Activated B cell treated with CpG ODN at 0.5 μM for 24 hours (primary cell): ENCODE measurements at places on chromosomes 16 and 17. TPM values are rescaled to one million over a fixed set of nuclear protein-coding genes. Genes with fewer than 3 reads are reported as not detected.

DNA sequence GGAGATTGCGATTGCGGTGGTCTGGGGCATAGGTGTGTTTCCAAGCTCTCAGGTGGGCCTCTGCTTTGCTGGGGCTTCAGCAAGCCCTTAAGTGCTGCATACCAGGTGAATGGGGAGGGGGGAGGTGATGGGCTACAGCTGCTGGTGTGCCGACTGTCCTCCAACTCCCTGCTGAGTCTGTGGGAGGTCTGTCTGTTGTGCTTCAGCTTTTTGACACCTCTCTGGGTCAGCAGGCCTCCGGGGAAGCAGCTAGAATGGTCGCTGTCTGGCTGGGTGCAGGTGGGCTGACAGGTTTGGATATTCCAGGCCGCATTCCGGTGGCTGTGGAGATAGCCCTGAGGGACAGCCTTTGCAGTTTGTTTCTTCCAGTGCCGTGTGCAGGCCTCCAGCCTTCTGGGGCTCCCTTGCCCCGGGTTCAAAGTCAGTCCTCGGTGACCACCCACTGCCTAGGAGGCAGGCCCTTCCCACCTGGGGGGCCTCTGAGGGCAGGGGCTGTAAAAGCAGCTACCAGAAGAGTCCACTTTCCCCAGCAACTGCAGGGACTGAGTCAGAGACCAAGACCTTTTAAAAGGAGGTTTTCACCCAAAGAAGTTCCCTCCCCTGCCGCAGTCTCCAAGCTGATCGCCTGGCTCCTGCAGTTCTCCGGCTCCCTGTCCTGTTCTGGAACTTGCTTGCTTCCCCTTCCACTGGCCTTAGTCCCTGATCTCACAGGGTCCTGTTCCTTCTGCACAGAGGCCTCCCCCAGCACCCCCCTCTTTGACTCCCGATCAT lies 2.0 kb upstream of the TTYH2 start:
- no peak for DNase-seq

GRCh38 chr17:78133971-78134898 lies 3.7 kb downstream of the TMC8 start:
- DNase-seq, result peak; percentile 59

DNA sequence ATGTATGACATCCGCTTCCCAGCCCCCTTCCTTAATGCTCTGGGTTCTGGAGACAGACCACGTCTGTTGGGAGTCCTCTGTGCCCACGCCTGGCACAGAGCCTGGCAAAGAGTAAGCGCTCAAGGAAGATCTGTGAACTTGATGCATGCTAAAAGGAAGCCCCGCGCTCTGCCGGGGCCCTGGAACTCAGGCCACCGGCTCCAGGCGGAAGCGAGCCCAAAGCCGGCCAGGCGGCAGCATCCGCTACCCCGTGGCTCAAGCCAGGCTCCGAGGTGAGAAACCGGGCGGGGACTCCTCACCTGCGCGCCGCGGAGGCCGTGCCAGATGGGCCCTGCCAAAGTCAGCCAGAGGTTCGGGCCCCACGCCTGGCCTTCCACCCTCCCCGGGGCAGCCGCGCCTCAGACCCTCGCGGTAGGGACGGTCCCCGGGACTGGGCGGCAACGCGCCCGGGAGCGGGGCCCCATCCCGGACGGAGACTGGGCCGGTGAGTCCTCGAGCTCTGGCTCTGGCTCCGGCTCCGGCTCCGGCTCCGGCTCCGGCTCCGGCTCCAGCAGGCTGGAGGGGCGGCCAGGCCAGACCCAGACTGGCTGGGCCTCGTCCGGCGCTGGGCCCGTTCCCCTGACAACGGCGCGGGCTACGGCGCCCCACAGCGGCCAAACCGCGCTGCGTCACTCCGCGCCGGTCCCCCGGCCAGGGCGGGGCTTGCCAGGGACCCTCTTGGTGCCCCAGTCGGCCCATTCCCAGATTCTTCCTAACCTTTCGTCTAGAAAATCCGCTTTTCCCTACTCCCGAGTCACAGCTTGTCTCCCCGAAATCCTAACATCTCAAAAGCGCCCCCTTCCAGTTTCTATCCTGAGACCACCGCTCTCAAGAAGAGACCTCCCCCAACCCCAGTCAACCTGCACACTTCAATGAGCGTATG lies at the start of gene ZDHHC1:
Gene ZDHHC1, minus strand, starts transcription at position 606 of the 922 bp plus-strand sequence. CDS start 8,702 bp downstream, outside the sequence.
- peak; percentile 73 for DNase-seq

DNA sequence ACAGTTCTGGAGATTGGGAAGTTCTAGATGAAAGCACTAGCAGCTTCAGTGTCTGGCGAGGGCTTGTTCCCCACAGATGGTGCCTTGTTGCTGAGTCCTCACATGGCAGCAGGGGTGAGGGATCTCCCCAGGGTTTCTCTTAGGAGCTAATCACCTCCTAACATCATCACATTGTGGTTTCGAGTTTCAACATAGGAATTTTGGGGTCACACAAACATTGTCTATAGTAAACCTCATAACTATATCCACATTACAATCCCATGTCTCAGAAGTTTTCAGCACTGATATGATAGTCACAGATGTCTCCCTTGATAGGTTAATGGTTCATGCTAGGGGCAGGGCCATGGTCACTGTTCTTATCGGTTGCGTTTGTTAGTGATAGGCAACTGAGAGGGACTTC lies 13.8 kb downstream of the CLUAP1 start:
- DNase-seq, result no peak

- DNase-seq, result no peak
Measured at GRCh38 chr17:60641126-60641525, 36.5 kb upstream of the BCAS3 start.

GRCh38 chr17:67107171-67107570 lies 62.8 kb downstream of the CACNG1 start:
- no peak for DNase-seq

- DNase-seq, result no peak
Measured at GRCh38 chr16:57643910-57644309, 15.5 kb downstream of the ADGRG1 start.

DNA sequence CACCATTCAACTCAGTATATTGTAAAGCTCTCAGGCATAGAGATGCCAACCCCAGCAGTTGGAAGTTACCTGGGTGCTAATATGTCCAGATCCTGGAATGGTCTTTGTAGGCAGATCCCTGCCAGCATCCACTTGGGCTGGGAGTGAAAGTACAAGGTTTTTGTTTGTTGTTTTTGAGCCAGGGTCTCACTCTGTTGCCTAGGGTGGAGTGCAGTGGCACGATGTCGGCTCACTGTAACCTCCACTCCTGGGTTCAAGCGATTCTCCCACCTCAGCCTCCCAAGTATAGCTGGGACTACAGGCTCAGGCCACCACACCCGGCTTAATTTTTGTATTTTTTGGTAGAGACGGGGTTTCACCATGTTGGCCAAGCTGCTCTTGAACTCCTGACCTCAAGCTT lies 177.6 kb downstream of the IRF8 start:
- DNase-seq, result no peak

OR1F1 gene
- total RNA-seq, result not detected in 2 replicates

- DNase-seq, result no peak
Measured at GRCh38 chr16:66264311-66265047, 102.0 kb upstream of the CDH5 start.

DNA sequence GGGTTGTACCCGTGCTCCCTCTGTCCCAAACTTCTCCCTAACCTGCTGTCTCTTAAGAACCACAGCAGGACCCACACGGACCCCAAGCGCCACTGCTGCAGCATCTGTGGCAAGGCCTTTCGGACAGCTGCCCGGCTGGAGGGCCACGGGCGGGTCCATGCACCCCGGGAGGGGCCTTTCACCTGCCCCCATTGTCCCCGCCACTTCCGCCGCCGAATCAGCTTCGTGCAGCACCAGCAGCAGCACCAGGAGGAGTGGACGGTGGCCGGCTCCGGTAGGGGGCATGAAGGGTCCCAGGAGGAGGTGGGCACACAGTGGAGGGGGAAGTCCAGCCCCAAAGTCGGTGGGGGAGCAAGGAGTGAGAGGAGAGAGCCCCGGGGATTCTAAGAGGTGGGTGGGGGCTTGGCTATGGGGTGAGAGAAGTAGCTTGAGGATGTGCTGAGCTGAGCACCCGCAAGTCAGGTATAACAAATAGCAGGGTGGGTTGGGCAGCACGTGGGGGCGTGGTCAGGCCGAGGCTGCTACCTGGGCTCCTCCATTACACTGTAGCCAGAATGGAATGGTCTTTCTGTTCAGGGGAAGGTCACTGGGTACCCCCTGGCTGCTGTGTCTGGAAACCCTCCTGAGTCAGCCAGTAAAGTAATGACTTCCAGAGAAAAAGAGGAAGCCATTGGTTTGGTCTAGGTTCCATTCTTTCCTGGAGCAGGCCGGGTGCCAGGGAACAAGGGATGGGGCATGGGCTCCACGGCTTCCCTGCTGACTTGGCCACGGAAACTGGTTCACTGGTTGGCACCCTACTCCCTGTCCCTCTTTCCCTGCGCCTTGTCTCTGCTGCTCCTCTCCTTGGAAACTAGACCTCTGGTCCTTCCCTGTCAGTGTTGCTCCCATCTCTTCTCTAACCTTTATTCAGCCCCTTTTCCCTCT lies 7.1 kb downstream of the PRSS53 start:
- DNase-seq, result no peak

DNA sequence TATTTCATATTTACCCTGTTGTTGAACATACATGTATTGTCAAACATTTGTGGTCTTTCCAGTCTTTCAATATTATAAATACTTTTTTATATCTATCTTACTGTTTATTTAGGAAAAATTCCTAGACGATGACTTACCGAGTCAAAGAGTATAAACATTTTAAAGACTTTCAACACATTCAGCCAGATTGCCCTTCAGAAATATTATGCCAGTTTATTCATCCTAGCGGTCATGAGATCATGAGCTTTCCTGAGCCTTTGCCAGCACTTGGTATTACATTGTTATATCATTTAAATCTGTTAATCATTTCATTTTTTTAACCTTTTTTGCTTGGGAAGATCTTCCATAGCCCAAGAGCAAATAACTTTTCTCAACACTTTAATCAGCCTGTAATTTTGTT lies 197.4 kb downstream of the SPECC1 start:
- DNase-seq, result no peak

DNA sequence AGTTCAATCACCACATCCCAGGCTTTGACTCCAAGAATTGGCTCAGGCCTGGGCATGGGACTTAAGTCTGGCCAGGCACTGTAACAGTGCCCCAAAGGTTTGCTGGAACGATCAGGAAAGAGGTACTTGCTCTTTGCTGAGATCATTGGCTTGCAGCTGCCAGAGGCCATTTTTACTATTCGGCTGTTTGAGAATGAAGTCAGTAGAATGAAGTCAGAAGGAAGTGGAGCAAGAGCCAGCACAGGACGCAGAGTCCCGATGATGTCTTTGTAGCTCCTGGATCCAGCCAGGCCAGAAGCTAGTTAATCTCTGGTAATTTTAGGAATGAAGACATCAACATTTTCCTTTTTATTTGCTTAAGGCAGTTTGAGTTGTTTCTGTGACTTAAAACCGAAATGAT lies 195.5 kb downstream of the RAB11FIP4 start:
- DNase-seq, result no peak

DNA sequence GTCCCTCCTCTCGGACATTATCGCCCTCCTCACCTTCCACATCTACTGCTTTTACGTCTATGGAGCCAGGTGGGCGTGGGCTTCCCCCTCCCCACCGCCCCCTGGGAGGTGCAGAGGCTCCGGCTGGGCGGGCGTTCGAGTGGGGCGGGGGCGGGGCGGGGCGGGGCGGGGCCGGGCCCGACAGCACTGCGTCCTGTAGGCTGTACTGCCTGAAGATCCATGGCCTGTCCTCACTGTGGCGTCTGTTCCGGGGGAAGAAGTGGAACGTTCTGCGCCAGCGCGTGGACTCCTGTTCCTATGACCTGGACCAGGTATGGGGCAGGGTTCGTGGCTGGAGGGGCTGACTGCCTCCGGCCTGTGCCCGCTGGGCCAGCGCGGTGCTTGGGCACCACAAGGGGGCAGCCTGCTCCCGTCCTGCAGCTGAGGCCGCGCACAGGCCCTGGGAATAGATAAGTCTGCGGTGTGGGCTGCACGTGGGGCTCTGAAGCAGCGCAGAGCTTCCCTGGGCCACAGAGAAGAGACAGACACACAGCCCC lies 9.2 kb downstream of the PIGQ start:
- peak; percentile 82 for DNase-seq

NPIPB12 gene
- total RNA-seq, result 125 and 158 TPM in 2 replicates

CLCN7 gene
- total RNA-seq, result 127 and 144 TPM in 2 replicates

DNA sequence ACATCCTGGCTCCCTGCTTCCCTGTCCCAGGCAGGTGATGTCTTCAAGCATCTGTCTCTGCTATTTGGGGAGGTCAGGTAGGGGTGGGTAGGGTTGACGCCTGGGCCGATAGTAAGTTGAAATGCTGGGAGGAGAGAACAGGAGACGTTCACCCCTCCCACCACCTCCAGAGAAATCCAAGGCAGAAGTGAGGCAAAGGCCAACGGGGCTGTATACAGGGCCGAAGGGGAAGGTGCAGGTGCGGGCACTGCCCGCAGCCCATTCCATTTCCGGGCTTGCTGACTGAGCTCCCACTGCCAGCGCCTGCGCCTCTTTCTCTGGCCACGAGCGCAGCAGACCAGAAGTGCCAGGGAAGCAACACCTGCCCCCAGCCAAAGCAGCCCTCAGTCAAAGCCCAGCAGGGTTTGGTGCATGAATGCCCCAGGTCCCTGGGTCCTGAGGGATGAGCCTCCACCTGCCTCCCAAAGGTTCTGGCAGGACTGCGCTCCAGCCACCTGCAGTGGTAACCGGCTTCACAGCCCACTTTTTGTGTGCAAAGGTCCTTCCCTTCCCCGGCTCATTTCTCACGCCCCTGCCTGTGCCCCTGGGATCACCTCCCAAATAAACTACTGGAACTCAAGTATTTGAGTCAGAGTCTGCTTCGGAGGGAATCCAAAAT lies 127.6 kb upstream of the TNRC6C start:
- DNase-seq, result no peak

DNA sequence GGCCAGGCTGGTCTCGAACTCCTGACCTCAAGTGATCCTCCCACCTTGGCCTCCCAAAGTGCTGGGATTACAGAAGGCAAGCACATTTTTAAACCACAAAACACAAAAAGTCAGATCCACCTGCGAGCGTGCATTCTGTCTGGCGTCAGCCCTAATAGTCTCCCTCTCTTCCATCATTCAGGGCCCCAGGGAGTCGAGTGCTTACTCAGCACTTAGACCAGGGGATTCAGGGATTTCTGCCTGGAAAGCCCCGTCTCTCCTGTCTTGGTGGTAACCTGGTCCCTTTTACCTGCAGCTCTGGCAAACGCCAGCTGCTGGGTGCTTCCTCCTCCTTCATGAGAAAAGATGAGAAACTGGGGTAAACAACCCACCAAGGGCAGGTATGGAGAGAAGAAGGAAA lies 443.1 kb downstream of the SOX9 start:
- DNase-seq, result no peak

- DNase-seq, result no peak
Measured at GRCh38 chr17:18949566-18949965, 2.4 kb upstream of the SLC5A10 start.

DNA sequence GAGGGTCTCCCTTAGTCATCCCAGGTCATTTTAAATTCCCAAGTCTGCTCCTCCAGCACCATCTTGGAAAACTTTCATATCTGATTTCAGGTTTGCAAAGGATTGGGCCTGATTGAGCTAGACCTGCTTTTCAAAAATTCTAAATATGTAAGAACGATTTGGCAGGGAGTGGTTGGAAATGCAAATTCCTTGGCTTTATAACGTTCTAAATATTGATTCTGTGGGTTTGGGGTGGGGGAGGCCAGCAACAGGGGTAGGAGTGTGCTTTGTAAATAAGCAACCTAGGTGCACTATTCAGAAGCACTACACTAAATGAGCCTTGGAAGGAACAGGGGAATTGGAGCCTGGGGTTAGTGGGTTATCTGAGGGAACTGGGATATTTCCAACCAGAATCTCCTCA lies 47.9 kb downstream of the TMEM114 start:
- no peak for DNase-seq

- DNase-seq, result no peak
Measured at GRCh38 chr16:76729525-76729924, 452.3 kb downstream of the CNTNAP4 start.
